ENCODE measurements at places on chromosomes 5 and 9. TPM values are rescaled to one million over a fixed set of nuclear protein-coding genes. Genes with fewer than 3 reads are reported as not detected.

GRCh38 chr5:124061663-124062062, 549.7 kb downstream of the CSNK1G3 start:
- peak; percentile 28 for DNase-seq

- no peak for DNase-seq
Observed at GRCh38 chr5:851553-851952, 767 bp upstream of the ZDHHC11 start.

DNA sequence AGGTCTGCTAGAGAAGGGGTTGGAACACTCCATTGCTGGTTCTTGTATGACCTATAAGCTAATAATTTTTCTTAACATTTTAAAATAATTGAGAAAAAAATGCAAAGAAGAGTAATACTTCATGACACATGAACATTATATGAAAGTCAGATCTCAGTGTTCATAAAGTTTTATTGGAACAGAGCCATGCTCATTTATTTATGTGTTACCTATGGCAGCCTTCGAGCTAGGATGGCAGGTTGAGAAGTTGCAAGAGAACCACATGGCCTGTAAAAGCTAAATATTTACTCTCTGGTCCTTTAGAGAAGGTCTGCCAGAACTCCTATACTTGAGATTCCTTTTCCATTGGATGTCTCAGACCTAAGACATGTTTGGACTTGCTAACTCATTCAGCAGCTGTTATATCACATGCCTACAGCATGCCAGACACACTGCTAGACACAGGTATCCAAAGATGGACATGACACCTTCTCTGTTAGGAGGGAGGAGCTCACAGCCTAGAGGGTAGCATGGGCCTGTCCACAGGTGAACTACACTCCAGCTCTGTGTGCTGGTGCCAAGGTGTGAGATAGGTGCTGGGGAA, 304.3 kb downstream of the ARHGAP26 start:
- DNase-seq, result peak; percentile 73

CNTNAP3 gene
- total RNA-seq, result 1.1 TPM

GRCh38 chr9:112125951-112126388, 49.1 kb downstream of the SUSD1 start:
- DNase-seq, result peak; percentile 20

DNA sequence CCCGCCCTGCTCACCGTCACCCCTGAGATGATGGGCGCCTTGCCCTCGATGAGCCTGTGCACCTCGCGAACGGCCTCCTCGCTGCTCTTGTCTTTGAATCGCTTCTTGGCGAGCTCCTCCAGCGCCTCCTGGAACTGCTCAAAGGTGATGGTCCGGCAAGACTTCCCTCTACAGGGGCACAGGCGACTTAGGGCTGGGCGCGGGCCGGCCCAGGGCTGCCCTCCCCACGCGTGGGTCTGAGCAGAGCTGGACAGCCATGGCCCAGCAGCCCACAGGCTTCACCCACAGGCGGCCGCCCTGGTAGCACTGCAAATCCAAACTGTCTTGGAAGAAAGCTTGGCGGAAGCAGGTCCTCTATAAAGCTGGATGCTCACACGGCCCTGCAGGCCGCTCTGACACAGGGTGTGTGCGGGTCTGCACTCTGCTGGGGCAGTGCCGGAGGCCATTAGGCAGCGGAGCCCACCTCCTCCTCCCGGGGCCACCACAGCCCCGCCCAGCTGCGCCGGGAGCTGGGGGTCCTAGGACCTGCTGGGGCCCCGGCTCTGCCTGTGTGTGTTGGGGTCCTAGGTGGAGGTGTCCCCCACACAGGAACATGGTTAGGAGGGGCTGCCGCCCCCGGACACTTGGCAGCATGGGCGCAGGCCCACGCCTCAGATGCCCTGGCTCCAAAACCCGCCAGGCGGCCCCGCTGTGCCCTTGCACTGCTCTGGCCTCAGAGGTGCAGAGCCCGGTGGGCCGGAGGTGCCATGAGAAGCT, 27.0 kb downstream of the TPPP start:
- DNase-seq, result no peak

GRCh38 chr9:97969014-97969413, 14.1 kb upstream of the ANP32B start:
- no peak for DNase-seq

SFXN1 gene
- total RNA-seq, result 410 TPM

CCNI2 gene
- not detected for total RNA-seq

NTNG2 gene
- total RNA-seq, result 0.54 TPM
